Dermis blood vessel endothelial cell (primary cell): ENCODE measurements at places on chromosomes 13 and 19. TPM values are rescaled to one million over a fixed set of nuclear protein-coding genes. Genes with fewer than 3 reads are reported as not detected.

Gene DKKL1
- total RNA-seq, result 0.33 TPM in 1 of 2 replicates, not detected in the other

Gene NLRP5
- total RNA-seq, result not detected in 2 replicates

Gene ZNF211
- 9.9 and 11.2 TPM in 2 replicates for total RNA-seq

Gene FLT3
- total RNA-seq, result not detected in 2 replicates

Gene UBE2L5
- total RNA-seq, result 0.05 TPM in 1 of 2 replicates, not detected in the other
